ENCODE measurements at places on chromosomes 1 and 21.

DNA sequence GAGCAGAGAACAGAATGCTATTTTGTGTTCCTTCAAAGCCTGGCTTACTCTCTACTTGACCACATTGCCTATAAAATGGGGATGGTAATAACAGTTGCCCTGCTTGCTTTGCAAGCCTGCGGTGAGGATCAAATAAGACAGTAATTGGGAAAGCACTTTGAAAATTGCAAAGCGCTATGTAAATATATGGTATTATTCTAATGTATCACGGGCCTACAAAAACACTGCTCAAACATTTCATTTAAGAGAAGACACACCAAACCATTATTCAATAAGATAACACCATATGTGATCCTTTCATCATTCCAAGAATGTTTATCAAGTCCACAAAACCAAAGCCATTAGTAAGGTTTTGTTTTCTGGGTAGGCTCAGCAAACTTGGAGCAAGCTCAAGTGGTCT lies 208.4 kb downstream of the ROR1 start:
- DNase-seq, result no peak

- DNase-seq, result no peak
Observed at GRCh38 chr1:224779536-224779935, 149.9 kb upstream of the DNAH14 start.

DNA sequence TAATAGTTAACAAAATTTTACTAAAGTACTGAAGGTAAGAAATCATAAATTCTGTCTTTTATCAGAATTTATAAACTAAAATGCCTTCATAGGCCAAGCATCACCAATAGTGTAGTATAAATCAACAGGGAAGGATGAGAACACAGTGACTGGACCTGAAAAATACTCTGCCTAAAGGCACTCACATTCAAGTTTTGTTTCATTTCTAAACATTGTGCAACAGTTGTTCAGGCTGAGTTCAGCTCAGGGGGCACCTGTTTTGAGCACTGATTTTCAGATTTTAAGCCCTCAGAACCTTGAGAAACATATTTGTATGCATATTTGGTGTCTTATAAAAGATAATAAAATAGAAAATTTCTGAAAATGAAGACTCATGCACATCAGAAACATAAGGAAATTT lies 12.4 kb downstream of the ACBD6 start:
- no peak for DNase-seq

GRCh38 chr1:24071941-24072340 lies 40.0 kb downstream of the MYOM3 start:
- DNase-seq, result no peak

- no peak for DNase-seq
Observed at GRCh38 chr1:36086529-36087232, 2.0 kb upstream of the ADPRS start.

GRCh38 chr1:174890024-174890423 lies 109.7 kb upstream of the CACYBP start:
- no peak for DNase-seq

DNA sequence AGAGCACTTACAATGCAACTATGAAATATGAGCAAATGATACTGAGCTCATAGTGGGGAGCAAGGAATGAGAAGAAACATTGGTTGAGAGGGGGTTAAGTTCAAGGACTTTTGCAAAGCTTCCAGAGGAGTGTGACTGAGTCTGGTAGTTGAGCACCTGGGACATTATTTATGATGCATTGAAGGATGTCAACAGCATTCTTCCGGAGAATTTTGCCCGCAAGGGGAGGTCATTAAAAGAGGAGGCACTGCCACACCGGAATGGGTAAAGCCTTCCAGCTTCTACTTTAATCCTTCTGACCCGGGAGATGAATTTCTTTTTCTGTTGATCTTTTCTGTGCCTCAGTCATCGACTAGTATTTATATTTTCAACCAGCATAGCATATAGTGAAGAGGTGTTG lies 208.4 kb upstream of the CAMK1G start:
- no peak for DNase-seq

- no peak for DNase-seq
Observed at GRCh38 chr1:31891280-31891679, 46.9 kb downstream of the PTP4A2 start.

DNA sequence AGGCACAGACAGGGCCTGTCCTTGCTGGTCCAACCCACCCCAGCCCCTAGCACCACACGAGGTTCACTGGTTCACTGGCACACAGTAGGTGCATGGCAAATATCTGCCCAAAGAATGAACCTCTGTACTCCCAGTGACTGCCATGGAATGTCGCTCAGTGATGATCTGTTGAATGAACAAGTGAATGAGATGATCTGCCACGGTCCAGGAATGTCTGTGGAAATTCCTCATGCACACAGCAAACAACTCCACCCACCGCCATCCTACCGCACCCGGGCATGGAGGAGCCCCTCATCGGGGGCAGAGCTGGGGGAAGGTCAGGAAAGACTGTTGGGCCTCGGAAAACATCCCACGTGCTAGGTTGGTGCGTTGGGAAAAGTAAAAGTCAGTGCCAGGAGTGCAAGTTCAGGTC lies 1.7 kb downstream of the HSPG2 start:
- no peak for DNase-seq

- DNase-seq, result peak; percentile 28
Observed at GRCh38 chr1:196063294-196063693, 544.9 kb downstream of the KCNT2 start.

- no peak for DNase-seq
Observed at GRCh38 chr1:102178480-102178879, 181.8 kb upstream of the OLFM3 start.

DNA sequence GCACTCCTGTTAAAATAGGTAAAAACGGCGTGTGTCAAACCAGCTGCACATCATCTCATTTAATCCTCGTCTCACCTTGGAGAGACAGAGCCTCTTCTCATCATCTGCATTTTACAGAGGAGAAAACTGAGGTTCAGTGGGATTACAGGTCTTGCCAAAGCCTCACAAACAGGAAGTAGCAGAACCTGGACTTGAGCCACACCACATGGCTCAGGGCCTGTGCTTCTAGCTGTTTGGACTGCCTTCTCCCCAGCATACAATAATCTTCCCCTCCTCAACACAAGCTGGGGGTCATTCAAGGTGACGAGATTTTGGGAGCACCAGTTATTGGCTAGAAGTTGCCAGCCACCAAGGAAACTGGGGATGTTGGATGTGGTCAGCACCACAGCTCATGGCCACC lies 167.9 kb upstream of the ZC3H12A start:
- peak; percentile 4 for DNase-seq

DNA sequence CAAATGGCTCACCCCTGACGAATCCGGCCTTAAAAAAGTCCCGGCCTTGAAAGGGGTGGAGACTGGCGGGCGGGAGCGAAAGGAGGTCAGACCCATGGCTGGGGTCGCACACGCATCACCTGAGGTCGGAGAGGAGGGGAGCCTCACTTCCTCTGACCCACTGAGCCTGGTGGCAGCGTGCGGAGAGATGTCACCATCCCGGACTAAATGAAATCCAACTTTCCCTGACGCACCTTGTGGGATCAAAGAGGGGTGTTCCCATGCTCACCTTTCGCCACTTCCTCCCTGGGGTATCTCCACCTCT lies 709 bp upstream of the SLC41A1 start:
- DNase-seq, result no peak

GRCh38 chr1:163875927-163876320 lies 554.2 kb downstream of the NUF2 start:
- peak; percentile 69 for DNase-seq

- peak; percentile 66 for DNase-seq
Observed at GRCh38 chr1:39632682-39633417, 6.6 kb downstream of the HEYL start.

DNA sequence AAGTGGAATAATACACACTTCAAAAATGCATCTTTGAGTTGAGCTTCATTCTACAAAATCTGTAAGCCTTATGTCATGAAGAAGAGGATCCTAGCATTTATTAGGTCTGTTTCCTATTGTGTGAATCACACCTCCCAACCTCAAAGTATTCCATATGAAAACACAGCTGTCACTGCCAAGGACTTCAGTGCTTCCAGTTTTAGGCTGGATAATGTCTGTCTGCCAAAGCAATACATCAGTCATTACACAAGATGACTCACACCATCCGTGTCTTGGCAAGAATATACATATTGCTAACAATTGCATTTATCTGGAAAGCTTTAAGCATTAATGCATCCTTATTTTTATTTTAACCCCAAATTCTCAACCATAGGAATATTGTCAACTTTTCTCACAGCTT lies 125.7 kb upstream of the TMPRSS15 start:
- DNase-seq, result peak; percentile 62

GRCh38 chr1:119829625-119830024 lies 18.4 kb upstream of the REG4 start:
- DNase-seq, result no peak

DNA sequence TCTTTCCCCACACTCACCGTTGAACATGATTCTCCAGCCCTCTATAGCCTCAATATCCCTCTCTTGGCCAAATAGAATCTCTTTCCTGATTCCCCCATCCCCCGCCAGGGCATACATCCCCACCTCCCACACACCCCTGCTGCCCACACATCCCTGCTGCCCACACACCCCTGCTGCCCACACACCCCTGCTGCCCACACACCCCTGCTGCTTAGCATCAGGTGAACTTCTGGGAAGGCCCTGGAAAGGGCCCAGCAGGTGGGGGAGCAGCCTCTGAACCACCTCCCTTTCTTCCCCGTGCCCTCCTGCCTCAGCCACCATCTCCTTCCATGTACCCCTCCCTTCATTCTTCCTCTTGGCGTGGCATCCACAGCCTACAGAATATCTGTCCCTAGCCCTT lies 15.9 kb upstream of the IFNLR1 start:
- DNase-seq, result no peak
